Astrocyte of the spinal cord (primary cell): ENCODE measurements at places on chromosomes 7 and 10.
A peak's percentile ranks its signal among the peaks of the same experiment; 100 is the strongest.

DNA sequence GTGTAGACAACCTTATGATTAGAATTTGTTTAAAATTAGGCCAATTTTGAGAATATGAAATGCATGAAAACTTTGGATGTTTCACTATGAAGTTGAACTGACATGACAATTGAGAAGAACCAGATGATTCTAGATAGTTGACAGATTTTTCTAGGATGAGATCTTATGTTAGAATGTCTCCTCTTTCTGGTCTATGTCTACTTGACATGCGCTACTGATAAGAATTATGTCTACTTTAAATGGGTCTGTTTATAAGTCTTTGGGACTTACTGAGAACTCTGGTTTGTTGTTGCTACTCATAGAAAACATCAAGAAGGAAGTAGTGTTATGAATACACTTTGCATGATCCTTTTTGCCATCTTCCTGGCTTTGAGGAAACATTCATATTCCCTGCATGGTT is 228.2 kb upstream of the CCDC6 start:
- no peak for DNase-seq

DNA sequence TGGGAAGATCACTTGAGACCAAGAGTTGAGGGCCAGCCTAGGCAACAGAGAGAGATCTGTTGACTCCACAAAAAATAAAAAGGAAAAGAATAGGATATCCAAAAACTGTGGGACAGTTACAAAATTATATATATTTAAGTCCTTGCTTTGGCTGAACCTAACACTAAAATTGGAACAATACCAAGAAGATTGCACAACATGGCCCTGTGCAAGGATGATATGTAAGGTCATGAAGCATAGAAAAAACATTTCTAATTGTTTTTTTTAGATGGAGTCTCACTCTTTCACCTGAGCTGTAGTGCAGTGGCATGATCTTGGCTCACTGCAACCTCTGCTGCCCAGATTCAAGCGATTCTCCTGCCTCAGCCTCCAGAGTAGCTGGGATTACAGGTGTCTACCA is 139.0 kb downstream of the TPST1 start:
- DNase-seq, result no peak

DNA sequence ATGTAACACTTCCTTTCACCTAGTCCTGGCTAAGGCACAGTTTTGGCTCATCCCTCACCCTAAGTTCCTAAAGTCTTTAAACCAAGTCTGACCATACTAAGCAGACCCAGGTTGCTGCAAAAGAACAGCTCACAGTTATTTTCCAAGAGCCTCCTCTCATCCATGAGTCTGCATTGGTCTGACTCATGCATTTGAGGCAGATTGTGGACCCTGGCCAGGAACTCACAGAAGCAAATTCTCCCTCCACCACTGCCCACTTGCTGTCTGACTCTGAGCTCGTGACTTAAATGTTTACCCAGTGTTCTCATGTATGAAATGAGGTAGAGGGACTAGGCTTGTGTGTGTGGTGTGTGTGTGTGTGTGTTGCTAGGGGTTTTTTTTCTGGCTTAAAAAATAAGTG is 1272.8 kb downstream of the TYW1 start:
- DNase-seq, result peak; percentile 36

GRCh38 chr10:6995831-6996230 is 415.0 kb downstream of the SFMBT2 start:
- DNase-seq, result no peak

GRCh38 chr10:72336259-72337038 is 18.3 kb downstream of the DNAJB12 start:
- peak; percentile 43 for DNase-seq

DNA sequence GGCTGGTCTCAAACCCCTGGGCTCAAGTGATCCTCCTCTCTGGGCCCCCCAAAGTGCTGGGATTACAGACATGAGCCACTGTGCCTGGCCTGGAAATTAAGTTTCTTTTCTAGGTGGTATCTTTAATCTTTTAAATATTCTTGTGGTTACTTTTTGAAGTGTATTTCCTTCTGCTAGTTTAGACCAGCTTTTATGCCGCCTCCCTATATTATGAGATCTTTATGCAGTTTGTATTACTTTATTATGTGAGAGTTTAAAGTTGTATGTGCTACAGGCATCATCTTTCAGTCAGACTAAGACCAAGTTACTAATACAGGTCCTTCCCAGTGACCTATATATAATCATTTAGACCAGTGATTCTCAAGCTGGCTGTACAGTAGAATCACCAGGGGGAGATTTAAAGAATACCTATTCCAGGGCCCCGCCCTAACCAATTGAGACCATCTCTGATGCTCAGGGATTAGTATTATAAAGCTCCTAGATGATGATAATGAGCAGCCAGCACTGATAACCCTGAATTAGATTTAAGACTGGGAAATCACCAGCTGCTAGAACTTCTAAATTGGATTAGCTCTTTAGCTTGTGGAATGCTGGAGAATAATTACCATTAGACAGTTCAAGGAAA is 11.3 kb downstream of the INPP5F start:
- no peak for DNase-seq
